Hippocampal formation (tissue), 2 donors: ENCODE measurements at places on chromosomes 4 and X.

DNA sequence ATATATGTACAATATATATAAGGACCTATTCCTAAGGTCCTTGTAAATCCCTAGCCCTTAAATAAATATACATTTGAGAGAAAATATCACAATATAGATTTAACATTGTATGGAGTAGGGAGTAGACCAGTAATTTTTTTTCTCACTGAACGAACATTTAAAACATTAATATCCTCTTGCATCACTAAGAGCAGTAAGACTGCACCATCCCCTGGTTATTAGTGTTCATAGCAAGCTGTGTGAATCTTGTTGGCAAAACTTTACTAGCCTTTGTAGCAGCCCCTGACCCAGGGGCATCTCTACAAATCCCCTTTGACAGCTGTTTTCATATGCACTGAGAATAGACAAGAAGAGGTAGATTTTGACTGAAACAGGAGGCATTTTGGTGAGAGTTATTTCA is 146.5 kb downstream of the IL1RAPL2 start:
- no peak for DNase-seq

DNA sequence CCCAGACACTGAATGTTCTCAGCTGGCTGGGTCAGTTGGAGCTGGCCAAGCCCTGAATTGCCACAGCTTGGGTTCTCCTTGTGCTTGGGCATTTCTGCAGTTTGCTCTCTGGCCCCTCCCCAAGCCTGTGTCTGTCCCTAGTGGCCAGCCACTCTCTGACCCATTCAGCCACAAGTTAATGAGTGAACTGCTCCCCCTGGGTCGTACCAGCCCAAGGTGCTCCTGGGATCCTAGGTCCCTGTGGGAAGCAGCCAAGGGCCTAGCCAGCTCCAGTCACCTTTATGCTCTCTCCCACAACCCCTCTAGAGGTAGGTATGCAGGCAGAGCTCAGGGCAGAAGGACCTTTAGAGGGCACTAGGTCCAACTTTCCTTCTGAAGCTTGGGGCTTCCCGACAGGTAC is 51.5 kb downstream of the STARD8 start:
- DNase-seq = no peak

DNA sequence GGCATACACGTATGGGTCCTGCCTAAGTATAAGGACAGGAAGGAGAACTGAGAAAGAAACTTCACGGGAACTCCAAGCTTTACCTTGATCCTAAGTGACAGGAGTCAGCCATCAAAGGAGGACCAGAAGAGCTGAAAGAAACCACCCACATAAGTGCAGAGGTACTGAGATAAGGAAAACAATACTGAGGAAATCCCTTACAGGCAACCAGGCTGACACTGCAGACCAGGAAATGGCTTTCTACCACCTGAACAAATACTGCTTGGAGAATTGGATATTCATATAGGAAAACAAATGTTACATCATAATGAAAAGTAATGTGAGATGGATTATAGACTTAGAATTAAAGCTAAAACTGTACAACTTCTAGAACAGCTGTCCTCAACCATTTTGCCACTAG is 127.0 kb downstream of the IL15 start:
- DNase-seq = no peak

- no peak for DNase-seq
Measured at GRCh38 chrX:40166582-40166981, 68.8 kb upstream of the BCOR start.

- DNase-seq = no peak
Measured at GRCh38 chr4:184395971-184396391, 78.4 kb downstream of the IRF2 start.

DNA sequence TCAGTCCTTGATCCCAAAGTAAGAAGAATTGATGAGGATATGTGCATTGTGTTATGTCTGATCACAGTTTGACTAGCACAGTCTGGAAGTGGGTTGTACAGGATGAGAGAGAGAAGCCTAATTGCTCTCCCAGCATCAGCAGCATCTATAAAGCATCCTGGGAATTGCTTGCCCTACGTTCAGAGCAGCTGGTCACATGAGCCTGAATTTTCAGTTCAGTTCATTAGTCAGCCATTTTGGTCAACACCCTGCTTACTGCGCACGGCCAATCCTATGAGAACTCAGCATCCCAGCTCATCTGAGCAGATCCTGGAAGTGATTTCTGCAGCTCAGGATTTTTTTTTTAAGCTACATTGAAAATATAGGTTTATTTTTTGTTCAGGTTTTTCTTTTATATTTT is at the start of gene RUFY3:
Gene RUFY3 (plus strand): TSS at position 218 of the 400 bp plus-strand sequence. CDS start 610 bp downstream, outside the sequence.
- peak; percentile 97 for DNase-seq

DNA sequence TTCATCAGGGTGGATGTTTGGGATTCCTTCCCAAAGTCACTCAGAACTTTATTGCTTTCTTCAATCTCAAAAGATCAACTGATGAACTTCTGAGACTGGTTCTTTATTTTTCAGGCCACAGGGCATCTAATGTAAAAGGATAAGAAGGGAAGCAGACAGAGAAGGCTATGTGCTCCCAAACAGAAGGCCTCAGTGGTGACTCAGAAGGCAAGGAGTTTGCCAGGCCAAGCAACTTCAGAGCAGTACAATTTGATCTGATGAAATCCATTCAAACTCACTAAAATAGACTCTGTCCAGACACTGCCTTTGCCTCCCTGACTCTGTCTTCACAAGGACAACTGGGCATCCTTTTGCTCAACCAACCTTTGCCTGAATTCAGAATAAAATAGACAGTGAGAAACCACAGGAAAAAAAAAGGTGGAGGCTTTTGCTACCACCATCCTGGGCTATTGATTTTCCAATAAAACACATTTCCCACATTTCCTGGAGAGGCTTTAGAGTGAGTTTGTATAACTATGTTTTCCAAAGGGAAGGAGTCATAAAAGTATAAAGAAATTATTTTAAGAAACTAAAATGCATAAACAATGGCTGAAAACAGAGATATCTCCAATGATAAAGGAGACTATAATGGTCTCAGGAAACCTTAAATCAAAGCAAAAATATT is 55.2 kb downstream of the ARHGEF6 start:
- DNase-seq = no peak

- no peak for DNase-seq
Measured at GRCh38 chr4:27964095-27964494, 1103.5 kb downstream of the STIM2 start.

DNA sequence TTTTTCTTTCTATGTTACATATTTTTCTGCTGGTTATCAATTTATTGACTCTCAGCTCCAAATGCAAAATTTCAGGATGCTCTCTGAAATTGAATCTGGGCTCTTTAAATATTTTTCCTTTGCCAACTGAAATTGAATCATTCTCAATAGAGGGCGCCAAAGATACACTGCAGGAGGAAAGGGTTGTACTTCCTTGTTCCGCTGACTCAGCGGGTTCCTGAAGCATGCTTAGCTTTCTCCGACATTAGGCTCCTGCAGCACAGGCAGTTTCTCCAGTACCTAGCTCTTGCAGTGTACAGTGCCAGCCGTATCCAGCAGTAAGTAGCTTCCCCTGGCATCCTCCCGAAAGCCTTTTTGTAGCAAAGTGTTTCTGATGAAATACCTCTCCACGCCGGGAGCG is 28.8 kb upstream of the CFAP47 start:
- DNase-seq = no peak

DNA sequence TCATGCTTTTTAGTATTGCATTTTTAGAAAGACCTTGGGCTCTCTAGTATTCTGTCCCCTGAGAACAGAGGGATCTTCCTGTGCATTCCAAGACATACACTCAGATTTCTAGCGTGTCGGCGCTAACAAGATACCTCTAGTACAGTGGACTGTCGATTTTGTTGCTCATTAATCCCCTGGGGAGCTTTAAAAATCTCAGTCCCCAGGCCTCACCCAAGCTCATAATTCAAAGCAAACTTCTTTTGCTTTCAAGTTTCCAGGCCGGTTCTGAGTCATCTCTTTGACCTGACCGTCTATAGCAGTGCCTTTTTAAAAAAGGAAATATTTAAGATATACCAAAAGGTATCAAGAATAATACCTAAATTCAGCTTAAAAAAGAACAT is 137.0 kb downstream of the AMMECR1 start:
- no peak for DNase-seq

DNA sequence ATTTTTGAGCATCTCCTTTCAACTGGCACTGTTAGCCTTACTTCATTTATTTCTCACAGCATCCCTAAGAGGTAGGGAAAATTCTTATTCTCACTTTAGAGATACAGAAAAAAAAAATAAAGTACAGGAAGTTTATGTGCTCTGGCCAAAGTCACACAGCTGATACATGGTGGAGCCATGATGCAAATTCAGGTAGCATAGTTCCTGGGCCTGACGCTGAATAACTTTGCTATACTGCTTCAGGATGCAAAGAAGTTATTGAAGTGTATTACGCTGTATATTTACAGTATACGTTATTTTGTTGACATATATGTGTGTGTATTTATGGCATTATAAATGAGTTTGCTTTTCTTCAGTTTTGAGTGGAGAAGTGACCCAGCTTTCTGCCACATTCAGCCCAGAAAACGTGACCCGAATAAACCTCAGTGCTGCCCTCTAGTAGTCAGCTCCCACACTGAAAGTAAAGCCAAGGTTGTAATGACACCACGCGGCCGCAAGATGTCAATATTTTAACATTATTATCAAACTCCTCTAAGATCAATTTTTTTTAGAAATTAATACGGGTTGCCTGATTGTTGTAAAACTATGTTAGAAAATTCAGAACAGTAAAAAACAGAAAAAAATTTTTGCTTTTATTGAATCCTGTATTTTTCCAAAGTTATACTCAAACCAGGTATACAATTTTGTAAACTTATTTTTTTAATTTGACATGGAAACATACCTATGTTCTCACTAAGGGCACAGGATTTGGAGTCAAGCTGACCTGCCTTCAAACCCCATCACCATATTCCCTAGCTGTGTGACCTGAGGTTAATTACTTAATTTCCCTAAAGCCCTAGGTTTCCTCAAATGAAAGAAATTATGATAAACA is 3.8 kb upstream of the GUCY2F start:
- DNase-seq = peak; percentile 73

- DNase-seq = no peak
Measured at GRCh38 chr4:23458054-23458453, 431.8 kb downstream of the PPARGC1A start.
